ENCODE measurements at places on chromosomes 2 and 18.
A peak's percentile ranks its signal among the peaks of the same experiment; 100 is the strongest.

DNA sequence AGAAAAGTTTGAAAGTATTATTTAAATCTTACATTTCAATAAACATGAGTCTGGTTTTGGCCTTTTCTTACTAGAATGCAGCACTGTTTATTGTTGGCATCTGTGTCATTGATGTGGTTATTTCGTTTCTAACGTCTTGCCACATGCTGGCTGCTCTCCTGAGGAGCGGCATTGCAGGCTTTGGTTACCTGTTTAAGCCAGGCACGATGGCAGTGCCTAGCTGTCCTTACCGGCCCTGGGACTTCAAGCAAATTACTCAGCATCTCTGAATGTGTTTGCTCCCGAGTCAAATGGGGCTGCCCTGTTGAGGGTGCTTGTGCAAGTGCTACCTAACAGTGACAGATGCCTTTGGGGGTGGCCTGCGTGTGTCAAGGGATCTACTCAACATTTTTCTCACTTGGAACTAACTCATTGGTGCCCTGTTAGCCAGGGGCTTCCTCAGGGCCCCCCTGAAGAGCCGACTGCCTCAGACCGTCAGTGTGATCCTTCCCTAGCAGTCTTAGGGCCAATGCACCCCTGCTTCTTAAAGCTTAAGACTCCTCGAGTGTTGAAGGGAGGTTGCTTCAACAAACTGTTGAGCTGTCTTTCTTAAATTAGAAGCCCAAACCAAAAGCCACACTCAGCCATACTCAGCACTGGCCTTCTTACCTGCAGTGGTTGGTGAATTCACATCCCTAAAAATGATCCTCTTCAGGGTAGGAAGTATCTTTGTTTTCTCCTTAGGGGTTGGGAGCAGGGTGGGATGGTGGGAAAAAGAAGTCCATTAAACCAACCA, 151.5 kb downstream of the NCK2 start:
- DNase-seq, result no peak

DNA sequence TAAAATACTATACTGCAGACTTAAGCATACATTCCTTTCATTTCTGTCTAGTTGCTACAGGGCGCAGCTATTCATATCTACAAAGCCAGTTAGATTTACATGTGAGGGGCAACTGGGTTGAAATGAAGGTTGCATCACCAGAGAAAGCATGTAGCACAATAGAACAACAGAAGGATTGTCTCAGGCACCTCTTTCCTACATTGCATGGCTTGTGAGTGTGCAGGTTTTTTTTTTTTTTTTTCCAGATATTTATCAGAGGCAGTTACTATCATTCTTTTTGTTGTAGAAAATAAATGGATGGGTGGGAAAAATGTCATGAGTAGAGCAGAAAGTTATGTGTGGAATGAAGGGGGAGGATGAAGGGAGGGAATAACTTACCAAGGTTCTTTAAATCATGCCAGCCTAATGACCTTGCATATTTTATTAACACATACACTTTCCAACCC, 86.8 kb downstream of the ERBB4 start:
- peak; percentile 34 for DNase-seq

- no peak for DNase-seq
These were observed 9.2 kb downstream of the TGIF1 start for GRCh38 chr18:3458952-3459853.

DNA sequence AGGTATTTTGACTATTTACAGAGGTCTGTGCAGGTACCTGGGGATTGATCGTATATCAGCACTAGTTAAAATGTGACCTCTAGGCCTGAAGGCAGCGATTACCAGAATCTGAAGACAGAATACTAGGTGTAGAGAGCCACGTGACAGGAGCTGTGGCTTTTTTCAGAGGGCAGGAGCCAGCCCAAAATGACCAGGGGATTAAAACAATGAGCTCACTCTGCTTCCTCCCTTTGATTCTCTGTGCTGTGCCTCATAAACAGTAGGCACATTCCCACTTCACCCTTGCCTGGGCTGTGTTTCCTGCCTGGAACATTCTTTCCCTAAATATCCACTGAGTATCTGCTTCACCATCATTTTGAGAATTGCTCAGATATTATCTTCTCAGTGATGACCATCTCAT, 15.2 kb downstream of the ITGAV start:
- DNase-seq, result no peak

DNA sequence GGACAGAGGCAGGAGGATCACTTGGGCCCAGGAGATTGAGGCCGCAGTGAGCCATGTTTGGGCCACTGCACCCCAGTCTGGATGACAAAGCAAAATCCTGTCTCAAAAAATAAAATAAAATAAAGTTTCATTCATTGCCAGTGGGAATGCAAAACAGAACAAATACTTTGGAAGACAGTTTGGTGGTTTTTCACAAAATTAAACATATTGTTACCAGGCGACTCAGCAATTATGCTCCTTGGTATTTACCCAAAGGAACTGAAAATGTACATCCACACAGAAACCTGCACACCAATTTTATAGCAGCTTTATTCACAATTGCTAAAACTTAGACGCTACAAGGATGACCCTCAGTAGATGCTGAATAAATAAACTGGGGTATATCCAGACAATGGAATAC, 35.8 kb downstream of the FOSL2 start:
- no peak for DNase-seq

- DNase-seq, result no peak
These were observed 540.9 kb downstream of the RNF144A start for GRCh38 chr2:7458066-7458465.

DNA sequence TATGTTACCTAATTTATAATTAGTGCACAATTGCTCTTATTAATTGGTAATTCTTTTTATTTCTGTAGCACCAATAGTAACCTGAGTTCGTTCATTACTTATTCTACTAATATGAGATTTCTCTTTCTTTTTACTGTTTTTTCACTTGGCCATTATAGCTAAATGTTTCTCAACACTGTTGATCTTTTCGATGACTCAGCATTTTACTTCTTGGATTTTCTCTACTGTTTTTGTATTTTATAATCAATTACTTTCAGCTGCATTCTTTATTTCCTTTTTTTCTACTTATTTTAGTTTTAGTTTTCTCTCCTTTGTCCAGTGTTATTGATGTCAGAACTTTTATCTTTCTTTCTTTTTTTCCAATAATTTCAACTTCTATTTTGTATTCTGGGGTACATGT, 589.4 kb upstream of the SOX11 start:
- no peak for DNase-seq

DNA sequence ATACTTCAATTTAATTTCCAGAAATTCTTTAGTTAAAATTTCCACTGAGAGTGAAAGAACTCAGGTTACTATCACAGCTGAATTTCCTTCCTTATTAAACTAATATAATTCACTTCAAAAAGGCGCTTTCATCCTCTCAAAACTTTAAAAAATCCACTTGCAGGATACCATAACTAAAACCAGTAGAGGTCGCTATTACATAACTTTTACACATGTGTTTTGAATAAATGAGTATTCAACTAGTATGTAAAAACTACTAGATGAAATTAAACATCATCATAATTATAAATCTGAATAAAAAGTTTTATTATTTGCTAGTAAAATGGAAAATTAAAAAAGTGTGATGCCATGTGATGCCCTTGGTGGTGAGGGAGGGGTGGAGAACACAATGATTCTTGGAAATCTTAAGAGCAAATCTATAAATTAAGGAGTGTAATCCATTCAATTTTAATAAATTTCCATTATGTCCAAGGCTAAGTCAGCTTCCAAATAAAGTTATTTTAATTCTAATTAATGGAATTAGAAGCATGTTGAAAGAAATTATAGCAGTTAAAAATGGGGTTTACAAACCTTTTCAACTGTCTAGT, 61.4 kb downstream of the SOS1 start:
- no peak for DNase-seq

- no peak for DNase-seq
These were observed 1262.5 kb upstream of the CDH2 start for GRCh38 chr18:29439398-29439797.

DNA sequence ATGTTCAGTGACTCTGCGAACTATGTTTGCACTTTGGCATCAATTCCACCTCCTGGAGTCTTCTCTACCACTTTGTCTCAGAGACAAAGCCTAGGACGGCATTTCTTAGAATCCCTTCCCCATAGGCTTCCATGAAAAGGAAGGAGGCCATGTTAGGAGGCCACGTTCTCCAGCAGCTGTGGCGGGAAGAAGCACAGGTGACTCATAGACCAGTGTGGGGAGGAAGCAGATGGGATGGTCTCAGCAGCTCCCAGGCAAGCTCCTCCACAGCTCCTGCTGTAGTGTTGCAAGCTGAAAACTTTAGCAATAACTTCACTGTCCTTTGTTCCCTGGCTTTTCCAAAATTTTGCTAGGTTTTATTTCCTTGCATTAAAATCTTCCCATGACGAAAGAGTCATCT, 781.3 kb upstream of the ID2 start:
- DNase-seq, result no peak

DNA sequence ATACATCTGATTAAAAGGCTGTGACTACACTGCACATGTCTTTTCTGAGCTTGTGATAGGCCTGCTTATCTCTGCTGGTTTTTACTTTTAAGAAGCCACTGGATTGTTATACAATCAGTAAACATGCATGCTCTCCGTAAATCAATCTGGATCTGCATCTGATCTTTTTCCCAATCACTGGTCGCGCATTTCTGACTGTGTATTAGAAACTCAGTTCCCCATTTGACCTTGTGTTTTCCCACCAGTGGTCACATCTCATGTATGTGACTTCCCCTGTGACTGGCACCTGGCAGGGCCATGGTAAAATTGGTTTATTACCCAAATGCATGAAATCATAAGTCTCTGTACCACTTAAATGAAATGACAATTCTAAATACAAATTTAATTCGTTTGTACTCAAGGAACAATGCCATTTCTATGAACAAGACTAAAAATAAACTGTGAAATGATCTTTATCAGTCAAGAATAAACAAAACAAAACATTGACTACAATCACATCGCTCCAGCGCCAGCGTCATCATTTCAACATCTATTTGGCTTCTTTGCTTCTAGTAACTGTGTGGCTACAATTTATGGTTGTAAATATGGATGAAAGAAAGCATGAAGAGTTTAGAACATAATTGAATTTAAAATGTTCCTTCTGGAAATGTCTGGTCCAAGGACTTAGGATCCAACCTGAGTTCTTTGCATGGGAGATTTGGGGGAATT, 396.6 kb upstream of the TRIB2 start:
- DNase-seq, result no peak

- DNase-seq, result no peak
These were observed 234.5 kb downstream of the VAPA start for GRCh38 chr18:10148189-10148929.

DNA sequence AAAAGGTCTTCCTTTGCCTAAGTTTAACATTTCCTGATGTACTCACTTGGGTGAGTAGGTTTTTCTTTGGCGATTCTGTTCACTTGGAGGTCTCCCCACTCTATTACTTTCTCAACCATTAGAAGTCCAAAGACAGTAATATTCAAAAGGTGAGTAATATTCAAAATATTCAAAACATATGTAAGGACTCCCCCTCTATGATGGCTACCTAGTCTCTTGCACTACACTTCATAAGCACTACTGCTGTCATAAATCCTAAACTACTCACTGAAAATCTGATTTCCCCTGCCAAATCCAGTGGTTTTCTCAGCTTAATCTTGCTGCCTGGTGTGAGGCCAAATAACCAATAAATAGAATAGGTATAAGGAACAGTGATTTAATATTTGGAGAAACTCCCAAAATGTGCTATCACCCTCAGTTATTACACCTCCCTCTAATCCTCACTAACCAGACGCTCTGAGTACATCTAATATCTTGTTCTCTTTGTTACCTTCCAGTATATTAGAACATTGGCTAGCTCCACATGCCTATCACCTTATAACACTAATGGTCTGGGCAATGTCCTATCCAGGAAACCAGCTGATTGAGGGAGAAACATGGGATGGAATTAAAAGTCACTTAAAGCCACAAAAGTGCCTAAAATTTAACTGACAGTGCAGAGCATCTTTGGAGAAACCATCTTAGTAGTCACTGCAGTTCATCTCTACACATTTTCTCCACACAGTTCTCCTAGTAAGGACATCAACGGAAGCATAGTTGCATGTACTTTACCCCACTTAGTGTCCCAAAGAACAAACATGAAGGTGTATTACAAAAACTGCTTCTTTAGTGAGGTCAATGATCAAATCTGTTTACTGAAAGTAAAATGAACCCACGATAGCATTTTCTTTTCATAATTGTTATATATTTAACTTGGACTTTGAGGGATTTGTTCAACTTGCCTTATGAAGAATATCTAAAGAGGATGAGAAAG, 54.8 kb downstream of the MBD2 start:
- no peak for DNase-seq

GRCh38 chr2:238659231-238659630, 188.7 kb upstream of the TWIST2 start:
- no peak for DNase-seq

DNA sequence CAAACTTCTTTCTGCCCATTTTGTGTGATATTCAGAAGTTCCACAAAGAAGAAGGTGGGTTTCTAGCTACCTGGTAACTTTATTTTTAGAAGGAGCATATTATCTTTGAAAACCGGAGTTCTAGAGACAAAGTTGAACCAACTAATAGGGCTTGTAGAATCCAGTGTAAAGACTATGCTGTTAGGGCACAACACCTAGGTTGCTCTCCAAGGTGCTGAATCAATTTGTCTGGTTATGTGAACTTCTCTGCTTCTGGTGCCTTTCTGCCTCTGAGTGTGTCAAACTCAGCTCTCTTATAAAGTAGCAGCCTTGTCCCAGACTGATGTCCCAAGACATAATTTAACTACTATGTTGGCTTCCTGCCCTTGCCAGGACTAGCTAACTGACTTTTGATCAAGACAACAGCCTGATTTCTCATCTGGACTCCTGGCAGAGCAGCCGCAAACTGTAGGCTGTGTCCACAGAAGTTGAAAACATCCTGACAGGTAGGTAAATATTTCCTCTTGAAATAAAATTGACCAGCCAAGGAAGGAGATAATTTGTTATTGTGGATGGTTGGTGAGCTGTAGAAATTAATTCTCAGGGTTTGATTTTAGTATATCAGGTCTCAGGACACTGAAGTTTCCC, 119.4 kb downstream of the CYRIA start:
- no peak for DNase-seq

- DNase-seq, result no peak
These were observed 16.5 kb upstream of the KLHL23 start for GRCh38 chr2:169716938-169717690.

DNA sequence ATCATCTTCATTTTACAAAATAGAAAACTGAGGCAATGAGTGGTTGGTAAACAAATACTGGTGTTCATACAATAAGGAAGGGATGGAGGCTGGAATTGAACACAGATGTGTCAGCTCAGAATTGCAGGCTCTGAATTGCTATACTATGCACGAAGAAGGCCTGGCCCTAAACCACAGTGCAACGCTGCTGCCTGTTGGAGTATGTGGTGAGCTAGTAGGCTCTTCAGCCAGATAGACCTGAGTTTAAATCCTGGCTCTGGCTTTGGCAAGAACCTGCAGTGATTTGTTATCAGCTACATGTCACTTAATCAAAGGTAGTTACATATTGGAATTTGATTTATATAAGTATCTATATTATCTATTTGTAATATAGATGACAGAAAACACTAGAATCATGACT, 1602.4 kb upstream of the CELF4 start:
- DNase-seq, result no peak
